ENCODE measurements at places on chromosomes 13 and 19.

- DNase-seq, result peak; percentile 25
Measured at GRCh38 chr13:42762917-42763316, 18.5 kb upstream of the FAM216B start.

DNA sequence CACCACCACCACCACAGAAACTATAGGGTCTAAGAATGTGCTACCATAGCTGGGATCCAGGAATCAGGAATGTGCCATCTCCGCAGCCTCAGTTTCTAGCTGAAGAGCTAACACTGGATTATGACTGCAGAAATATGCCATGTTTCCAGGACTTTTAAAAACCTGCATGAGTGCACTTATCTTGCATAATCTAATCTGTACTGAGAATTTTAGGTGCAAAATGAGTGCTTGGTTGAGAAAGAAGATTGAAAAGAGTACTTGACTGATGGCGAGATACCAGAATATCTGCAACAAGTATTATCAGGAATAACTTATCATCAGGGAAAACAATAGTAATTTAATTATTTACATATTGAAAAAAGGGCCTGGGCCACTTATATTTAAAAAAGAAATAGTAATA lies 97.2 kb upstream of the FAM216B start:
- DNase-seq, result no peak

DNA sequence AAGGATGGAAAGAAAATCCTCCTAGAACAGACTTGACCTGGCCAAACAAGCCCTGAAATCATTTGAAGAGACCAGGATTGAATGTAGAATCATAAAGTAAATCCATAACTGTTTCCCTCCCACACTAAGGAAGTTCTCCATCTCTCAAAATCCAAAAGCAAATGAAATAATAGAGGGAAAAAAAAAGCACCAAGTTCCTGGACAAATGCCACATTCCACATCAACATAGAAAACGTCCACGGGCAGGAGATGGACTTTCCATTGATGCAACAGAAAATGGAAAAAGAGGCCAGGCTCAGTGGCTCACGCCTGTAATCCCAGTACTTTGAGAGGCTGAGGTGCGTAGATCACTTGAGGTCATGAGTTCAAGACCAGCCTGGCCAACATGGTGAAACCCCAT lies 56.2 kb downstream of the INSR start:
- no peak for DNase-seq

DNA sequence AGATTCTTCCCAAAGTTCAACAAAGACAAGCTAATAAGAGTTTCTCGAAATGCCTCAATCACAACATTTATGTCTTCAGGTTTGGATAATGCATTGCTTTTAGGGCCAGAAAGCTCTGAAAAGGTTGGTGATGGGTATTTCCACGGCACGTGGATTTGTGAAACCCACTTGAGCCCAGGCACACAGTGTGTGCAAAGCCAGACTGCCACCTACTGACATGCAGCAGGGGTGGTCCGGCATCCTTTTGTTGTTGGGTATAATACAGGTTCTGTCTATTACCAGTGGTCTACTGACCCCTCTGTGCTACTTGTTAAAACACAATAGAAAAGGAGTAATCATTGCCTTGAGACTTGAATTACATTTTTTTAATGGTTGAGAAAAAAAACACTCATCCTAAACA lies 225.6 kb downstream of the RAP2A start:
- DNase-seq, result peak; percentile 29

- DNase-seq, result no peak
Measured at GRCh38 chr13:84290386-84290785, 408.1 kb upstream of the SLITRK1 start.

DNA sequence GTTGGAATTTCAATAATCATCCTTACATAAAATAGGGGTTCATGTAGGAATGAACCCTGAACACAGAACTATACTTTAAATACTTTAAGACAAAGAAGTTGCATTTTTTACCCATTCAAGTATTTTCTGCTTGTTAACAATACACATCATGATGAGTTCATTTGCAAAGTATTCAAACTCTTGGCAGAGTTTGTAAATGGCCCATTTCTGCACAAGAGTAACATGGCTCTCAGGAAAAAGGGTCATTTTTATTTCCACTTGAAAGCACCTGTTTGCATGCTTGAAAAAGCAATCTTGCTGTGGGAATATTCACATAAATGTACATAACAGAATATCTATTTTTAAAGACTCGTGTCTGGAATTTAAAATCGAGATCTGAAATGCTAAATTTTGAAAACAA lies 18.1 kb downstream of the ESD start:
- peak; percentile 32 for DNase-seq

Measured in AG20443 (cell line).